ENCODE measurements at places on chromosomes 3 and 15. TPM values are rescaled to one million over a fixed set of nuclear protein-coding genes. Genes with fewer than 3 reads are reported as not detected.

DNA sequence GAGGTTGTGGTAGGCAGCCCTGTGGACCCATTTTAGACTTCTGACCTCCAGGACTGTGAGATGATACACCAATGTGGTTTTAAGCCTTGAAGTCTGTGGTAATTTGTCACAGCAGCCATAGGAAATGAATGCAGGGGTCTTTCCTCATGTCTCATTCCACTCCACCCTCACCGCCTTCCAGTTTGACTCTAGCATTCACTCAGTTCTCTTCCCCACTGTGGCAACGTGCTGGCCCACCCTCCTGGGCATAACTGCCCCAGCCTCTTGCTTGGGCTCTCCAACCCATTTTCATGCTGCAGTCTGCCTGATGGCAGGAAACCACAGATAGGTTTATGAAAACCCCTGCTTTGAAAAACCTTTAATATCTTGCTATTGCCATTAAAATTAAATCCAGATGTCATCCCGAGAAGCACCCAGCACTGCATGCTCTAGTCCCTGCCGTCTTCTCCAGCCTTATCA is 7.3 kb upstream of the TRNT1 start:
- DNase-seq, result no peak

GRCh38 chr15:74901612-74902063 is 5.0 kb downstream of the FAM219B start:
- DNase-seq, result peak; percentile 64

- no peak for DNase-seq
Observed at GRCh38 chr15:78360958-78361718, 21.0 kb downstream of the CRABP1 start.

Gene GNAT1
- total RNA-seq, result not detected

Gene C3orf85
- total RNA-seq, result not detected

Gene GOLGA8N
- 6.0 TPM for total RNA-seq
